ENCODE measurements at places on chromosomes 16 and 17.

GRCh38 chr17:11986942-11987329 is 10.3 kb downstream of the ZNF18 start:
- no peak for DNase-seq

DNA sequence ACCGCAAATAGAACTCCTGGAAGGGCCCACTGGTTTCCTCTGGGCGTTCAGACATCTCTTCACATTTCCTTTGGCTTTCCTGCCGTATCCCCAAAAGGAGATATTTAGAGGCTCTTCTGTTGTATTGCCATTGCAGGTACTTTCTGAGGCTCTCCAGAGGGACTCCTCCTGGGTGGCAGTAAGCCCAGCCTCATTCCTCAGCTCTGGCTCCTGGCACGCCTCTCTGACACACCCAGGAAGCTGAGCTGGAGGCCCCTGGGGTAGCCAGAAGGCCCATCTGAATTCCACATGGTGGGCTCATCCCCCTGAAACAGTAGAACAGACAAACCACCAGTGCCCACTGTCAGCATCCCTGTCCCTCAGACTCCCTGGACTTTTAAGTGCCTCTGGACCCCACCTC is 206.7 kb downstream of the PARN start:
- DNase-seq = no peak

DNA sequence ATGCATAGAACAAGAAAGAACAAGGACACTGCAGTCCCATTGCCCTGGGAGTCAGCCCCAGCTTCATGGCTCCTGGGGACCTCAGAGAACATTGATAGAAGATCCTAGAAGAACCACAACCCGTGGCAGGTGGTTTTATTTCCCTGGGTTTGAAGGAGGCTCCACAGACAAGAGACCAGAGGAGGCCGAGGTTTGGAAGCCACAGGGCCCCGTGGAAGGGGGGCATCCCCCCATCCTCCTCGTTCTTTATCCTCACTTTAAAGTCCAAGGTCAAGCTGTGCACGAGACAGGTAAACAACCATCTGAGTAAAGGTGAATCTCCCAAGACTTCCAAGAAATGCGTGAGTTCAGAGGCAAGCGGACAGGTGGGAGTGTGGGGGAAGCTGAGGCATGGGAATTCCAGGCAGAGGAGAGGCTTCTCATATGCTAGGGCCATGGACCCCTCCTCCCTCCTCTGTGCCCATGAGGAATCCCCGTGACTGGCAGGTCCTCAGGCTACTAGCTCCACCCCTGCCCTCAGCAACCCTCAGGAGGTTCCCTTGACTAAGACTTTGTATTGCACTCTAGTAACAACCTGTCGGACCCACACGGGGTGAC is 849 bp upstream of the SULT1A1 start:
- DNase-seq = no peak

GRCh38 chr17:7552621-7553051 is 3.8 kb downstream of the TNFSF12 start:
- DNase-seq = no peak

DNA sequence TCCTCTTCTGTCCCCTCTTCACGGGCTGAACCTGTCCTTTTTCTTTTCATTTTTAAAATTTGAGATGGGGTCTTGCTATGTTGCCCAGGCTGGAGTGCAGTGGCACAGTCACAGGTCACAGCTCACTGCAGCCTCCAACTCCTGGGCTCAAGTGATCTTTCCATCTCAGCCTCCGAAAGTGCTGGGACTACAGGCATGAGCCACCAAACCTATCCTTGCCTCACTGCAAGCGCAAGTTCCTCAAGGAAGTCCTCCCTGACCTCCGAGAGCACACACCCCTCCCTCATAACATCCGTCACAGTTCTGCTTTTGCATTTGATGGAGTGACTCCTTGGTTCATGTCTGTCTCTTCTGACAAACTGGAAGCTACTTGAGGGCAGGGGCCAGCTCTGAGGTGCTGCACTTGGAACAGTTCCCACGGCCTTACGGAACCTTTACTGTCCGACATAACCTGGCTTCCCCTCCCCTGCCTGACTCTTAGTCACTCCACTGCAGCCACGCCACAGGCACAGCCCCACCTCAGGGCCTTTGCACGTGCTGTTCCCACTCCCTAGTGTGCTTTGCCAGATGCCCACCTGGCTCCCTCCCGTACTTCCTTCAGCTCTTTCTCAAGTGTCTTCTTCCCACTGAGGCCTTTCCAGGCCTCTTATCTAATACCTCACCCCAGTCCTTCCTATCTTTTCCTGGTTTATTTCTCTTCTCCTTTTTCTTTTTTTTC is 4.4 kb downstream of the TBX6 start:
- no peak for DNase-seq

- no peak for DNase-seq
Measured at GRCh38 chr17:20302246-20302917, 165.0 kb downstream of the LGALS9B start.

DNA sequence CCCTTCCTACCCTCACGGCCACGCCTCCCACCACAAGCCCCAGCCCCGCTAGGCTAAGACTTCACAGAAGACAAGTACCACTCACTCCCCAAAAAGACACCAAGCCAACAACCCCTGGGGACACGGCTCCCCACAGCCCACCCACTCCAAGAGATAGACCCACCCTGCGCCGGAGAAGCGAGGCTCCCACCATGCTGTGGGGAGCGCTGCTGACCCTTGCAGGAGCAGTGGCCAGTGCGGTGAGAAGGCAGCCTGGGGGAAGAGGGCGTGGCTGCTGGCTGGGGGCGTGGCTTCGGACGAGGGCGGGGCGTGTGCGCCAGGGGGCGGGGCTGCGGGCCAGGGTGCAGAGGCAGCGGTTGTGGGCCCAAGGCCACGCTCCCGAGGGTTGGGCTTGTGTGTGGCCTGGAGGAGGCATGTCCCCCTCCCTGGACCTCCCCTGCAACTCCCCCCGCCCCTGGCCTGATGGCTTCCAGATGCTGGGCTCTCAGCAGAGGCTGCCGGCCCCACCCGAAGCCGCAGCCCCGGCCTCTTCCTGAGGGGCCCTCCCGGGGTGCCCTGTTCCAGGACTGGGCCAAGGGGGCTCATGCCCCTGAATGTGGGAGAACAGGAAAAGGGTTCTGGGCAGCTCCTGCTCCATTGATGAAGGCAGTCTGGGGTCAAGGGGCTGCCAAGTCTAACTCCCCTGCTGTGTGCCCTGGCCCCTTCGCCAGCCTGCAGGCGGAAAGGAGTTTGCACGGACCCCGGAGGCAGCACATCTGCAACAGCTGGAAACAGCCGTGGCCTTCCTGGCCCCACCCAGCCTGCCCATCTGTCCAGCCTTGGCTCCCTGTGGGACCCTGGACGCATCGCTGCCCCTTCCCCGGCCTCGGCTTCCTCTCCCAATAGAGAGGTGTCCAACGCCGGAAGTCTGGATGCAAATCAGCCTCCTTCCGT is 9.1 kb downstream of the TFAP4 start:
- DNase-seq = no peak

DNA sequence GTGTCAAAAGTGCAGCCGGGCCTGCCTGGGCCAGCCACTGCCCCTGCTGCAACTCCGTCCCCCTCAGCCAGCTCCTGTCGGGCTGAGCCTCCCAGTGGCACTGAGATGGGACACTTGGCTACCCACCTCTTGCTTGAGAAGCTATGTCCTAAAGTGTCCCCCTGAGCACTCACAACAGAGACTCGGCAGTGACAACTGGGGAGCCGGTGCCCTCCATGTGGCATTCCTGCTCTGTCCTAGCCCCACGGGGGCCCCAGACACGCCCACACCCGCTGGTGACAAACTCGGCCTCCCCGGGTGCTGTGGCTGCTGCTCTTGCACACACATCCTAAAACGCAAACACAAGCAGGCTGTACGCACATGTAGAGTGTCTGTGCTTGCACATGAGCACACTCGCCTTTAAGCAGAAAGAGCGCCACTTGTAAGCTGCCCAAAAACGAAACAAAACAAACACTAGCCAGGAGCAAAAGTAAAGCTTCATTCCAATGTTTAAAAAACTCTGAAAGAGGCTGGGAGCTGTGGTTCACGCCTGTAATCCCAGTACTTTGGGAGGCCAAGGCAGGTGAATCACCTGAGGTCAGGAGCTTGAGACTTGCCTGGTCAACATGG is 253.9 kb downstream of the RBFOX3 start:
- no peak for DNase-seq

- no peak for DNase-seq
Measured at GRCh38 chr16:11871193-11871592, 19.9 kb upstream of the RSL1D1 start.

- no peak for DNase-seq
Measured at GRCh38 chr16:24208710-24209109, 47.4 kb upstream of the CACNG3 start.

DNA sequence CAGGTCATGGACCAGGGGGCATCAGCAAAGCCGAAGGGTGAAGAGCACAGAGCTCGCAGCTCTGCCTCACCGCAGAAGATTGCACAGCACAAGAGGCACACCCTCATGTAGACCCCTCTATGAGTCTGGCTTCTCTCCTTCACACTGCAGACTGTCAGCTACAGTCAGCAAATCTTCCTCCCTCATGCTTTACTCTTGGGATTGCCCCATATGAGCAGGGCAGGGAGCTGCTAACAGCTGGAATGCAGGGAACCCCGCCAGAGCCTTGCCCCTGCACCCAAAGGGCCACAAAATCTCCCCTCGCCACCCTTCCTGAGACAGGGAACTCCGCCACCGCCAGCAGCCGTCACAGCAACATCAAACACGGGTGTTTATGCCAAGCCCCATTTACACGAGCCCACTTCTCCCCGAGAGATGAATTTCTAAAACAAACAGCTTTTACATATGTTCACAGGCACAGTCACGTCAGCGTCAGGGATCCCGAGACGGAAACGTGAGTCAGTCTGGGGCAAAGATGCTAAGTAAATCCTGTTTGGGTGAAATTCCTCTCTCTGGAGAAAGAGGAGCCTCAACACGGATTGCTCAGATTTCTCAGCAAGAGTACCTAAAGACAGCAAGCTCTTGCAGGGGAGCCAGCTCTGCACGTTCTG is 121.9 kb downstream of the CDYL2 start:
- no peak for DNase-seq

- DNase-seq = no peak
Measured at GRCh38 chr17:64448665-64449512, at the start of gene MILR1. MILR1 (plus strand) TSS chr17:64449115; CDS start chr17:64449169, 54 bp downstream.

DNA sequence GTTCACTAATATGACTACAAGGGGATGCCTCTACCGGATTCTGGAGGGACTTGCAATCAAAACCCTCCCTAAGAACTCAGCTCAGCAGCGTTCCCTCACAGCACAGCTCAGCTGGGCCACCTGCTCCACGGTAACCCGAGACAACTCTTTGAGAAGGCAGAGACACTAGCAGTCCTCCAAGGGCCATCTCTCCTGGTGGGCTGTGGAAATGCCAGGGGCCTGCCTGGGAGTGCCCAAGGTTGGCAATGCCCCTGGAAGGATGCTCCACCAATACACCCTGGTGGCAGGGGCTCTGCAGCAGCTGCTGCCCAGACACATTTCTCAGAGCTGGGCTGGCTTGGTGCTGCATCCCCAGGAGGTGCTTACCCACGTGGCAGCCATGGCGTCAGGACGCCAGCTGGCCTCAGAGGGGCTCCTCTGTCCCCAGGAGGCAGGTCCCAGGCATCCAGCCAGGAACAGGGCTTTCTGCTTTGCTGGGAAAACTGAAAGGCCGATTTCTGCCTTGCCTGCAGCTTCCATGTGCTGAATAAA is 16.5 kb downstream of the CDIP1 start:
- no peak for DNase-seq
